ENCODE measurements at places on chromosomes 5 and 9. TPM values are rescaled to one million over a fixed set of nuclear protein-coding genes. Genes with fewer than 3 reads are reported as not detected.

GRCh38 chr9:36964791-36965190 is 69.3 kb downstream of the PAX5 start:
- DNase-seq, result no peak

MAMDC2 gene
- total RNA-seq, result not detected

DNA sequence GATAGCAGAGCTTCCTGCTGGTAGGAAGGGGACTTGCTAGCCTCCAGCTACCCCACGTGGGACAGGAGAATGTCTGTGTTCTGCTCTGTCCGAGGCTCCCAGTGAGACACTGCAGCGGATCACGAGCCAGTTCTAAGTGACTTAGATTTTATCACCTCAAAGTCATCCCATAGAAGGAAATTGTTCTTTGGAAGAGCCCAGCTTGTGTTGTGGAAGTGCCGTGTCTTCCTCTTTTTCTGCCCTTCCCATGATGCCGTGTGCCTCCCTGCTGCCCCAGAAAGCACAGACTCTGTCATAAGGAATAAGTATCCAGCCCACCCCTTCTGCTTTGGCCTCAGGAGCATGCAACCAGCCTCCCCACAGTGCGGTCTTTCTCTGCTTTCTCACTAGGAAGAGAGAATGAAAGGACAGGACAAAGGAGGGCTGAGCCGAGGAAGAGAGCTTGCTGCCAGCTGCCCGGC is 35.6 kb downstream of the RUFY1 start:
- no peak for DNase-seq

LHX3 gene
- total RNA-seq, result not detected

DNA sequence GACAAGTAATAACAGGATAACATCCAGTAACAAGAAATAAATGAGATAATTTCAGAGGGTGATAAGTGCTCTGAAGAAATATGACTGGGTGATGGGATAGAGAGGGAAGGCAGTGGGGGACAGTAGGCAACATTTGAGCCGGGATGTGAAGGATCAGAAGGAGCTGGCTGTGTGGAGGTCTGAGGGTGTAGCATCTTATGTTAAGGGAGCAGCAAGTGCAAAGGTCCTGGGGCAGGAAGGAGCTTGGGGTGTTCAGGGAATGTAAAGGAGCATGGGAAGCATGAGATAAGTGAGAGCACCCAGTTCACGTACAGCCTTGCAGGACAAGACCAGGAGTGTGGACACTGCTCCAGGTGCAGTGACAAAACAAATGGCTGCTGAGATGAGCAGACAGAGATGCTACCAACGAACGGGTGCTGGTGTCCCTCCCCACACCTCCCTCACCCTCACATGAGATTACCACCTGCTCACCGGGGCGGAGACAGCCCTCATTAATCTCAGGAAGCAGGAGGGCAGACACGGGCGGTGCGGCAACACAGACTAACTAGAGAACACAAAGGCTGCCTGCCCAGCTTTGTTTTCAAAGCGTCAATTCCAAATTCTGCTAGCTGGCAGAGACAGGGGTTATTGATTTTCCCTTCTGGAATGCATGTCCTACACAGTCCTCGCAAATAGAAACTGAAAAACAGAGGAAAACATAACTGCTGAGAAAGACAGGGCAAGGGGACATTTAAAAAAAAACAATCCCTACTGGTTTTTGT is 298.1 kb upstream of the PANK3 start:
- no peak for DNase-seq

LHX6 gene
- total RNA-seq, result 6.4 TPM

Measured in SJSA1 (cell line).